ENCODE measurements at places on chromosomes 3 and 15. TPM values are rescaled to one million over a fixed set of nuclear protein-coding genes. Genes with fewer than 3 reads are reported as not detected.

LRRK1 gene
- total RNA-seq: 14.0 TPM

- peak; percentile 69 for DNase-seq
Measured at GRCh38 chr15:48915861-48916260, 37.9 kb downstream of the EID1 start.

- DNase-seq: peak; percentile 13
Measured at GRCh38 chr15:88835119-88835518, 31.9 kb downstream of the ACAN start.

DNA sequence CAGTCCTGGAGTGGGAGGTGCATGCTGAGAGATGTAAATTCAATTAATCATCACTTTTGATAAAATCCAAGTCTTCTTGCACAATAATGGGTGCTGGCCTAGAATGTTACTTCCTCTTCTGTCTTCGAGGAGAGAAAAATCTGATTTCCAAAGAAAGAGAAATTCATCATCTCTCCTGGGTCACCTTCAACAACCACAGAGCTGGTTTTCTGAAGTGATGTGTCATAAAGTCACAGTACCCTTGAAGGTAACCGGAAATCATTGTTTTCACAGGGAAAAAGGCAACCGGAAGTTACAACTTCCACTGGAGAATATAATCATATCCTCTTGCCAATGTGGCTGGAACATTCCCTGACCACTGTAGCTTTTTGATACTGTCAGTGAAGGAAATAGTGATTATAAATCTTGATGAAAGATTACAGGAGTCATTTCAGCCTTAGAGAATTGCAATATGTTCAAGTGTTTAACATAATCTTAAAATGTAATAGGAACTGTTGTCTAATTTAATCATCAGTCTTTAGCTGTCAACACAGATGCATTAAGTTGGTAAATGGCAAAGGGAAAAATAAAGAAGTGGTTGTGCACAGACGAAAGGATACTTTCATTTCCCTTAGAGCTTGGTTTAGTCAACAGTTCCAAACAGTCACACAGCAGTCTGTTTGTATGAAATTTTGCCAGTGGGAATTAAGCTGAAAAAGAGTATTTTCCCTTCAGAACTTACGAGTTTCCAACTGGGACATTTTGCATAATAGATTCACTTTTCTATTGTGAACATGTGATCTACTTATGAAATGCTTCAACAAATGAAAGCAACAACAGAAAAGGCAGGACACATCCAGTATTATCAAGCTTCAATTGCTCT lies 106.5 kb upstream of the SLC4A7 start:
- DNase-seq: peak; percentile 72

GRCh38 chr15:83102346-83102745 lies 5.1 kb upstream of the TM6SF1 start:
- no peak for DNase-seq

- DNase-seq: no peak
Measured at GRCh38 chr15:92669432-92669831, 13.9 kb upstream of the FAM174B start.

DNA sequence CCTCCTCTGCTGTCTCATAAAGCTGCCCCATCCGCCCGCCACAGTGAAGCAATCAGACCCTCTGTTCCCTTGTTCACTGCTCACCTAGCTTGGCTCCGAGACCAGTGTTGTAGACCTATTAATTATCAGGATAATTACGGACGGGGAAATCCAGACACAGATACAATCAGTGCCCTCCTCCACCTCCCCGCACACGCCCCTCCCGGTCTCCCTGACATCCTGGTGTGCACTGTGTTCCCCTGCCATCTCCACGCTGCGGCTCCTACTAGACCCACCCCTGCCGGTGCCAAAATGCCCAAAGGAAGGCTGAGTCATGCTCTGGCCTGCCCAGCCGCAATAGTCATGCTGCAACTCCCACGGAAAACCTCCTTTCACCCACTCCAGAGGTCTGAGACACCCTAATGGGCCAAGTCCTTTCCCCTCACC lies 277.3 kb upstream of the TLE3 start:
- DNase-seq: no peak

GNB5 gene
- total RNA-seq: 20.9 TPM

MITF gene
- total RNA-seq: 12.8 TPM

REC114 gene
- not detected for total RNA-seq

- no peak for DNase-seq
Measured at GRCh38 chr3:112682361-112682760, 41.4 kb upstream of the CCDC80 start.

- no peak for DNase-seq
Measured at GRCh38 chr15:46580924-46581323, 946.1 kb downstream of the SQOR start.

PXYLP1 gene
- total RNA-seq: 28.2 TPM

CPNE9 gene
- total RNA-seq: not detected

DNA sequence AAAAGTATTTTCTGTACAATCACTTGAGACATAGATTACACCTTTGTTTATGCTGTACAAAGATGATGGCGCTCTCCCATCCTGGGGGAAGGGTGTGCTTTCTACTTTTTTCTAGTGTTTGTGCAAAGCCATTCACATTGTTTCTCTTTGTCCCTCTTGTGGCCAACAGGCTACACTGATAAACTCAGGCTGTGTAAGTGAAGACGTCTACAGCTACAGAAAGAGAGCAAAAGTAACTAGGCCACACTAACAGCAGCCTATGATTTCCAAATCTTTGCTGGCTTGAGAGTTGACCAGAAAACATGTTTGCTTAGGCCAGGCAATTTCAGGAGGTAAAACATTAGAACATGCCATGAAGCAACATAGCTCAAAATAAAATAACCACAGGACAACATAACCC lies 75.1 kb downstream of the FOXB1 start:
- DNase-seq: no peak

CYP1A2 gene
- total RNA-seq: 0.96 TPM

GRCh38 chr3:184158404-184158803 lies 3.2 kb downstream of the DVL3 start:
- no peak for DNase-seq

OR5K2 gene
- total RNA-seq: 1.4 TPM

DNA sequence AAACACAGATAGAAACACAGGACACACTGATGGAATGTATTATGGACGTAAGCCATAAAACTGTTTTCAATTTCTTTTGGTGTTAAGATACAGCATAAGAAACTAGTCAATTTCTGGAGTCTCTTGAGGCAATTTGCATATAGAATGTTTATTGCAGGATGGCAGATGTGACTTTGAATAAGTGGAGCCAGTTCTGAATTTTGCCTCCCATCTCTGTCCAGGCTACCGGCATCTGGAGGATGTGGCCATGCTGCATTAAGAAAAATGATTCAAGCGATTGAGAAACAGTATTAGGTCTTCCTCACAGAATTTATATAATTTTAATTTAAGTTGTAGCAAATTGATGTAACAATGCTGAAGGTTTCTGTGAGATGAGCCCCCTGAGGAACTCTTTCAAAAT lies 81.5 kb downstream of the CHST2 start:
- DNase-seq: no peak

- DNase-seq: no peak
Measured at GRCh38 chr15:97082830-97083229, 752.3 kb downstream of the NR2F2 start.

DMXL2 gene
- total RNA-seq: 52.5 TPM

- peak; percentile 10 for DNase-seq
Measured at GRCh38 chr3:162517110-162517509, 1020.5 kb downstream of the OTOL1 start.

MOBP gene
- 1.9 TPM for total RNA-seq

- DNase-seq: no peak
Measured at GRCh38 chr3:185713015-185713414, 111.8 kb downstream of the IGF2BP2 start.

TTLL13 gene
- total RNA-seq: not detected

GRCh38 chr3:151552589-151552988 lies 91.7 kb upstream of the IGSF10 start:
- peak; percentile 69 for DNase-seq

DNA sequence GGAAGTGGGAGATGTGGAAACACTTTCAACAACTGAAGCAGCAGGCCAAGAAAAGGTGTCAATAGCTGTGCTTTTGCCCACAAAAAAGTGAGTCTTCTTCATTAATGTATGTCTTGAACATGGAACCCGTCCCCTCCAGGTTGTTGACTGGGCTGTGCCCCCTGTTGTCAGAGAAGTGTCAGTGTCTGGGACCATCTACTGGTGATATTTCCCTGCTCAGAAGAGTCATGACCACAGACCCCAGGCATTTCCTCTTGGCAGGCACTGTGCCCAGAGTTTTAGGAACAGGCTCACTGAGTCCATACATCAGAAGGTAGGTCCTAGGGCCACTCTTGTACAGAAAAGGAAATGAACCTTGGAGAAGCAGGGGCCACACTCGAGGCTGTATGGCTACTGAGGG lies 54.8 kb upstream of the LARS2 start:
- no peak for DNase-seq

DNA sequence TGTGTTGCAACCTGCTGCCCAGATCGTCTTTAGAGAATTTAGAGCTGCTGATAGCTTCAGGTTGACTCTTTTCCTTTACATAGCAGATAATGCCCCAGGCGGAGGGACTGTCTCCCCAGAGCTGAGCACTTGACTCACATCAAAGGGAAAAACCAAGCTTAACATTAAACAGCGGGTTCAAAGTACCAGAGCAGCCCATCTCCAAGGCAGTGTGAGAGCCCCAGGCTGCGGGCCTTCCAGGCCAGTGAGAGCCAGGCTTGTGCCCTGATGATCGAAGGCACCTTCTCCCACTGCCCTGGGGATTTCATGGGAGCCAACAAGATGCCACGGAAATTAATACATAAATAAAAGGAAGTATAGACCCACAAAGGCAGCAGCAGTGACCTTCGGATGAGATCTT lies 275.6 kb downstream of the XXYLT1 start:
- no peak for DNase-seq

DNA sequence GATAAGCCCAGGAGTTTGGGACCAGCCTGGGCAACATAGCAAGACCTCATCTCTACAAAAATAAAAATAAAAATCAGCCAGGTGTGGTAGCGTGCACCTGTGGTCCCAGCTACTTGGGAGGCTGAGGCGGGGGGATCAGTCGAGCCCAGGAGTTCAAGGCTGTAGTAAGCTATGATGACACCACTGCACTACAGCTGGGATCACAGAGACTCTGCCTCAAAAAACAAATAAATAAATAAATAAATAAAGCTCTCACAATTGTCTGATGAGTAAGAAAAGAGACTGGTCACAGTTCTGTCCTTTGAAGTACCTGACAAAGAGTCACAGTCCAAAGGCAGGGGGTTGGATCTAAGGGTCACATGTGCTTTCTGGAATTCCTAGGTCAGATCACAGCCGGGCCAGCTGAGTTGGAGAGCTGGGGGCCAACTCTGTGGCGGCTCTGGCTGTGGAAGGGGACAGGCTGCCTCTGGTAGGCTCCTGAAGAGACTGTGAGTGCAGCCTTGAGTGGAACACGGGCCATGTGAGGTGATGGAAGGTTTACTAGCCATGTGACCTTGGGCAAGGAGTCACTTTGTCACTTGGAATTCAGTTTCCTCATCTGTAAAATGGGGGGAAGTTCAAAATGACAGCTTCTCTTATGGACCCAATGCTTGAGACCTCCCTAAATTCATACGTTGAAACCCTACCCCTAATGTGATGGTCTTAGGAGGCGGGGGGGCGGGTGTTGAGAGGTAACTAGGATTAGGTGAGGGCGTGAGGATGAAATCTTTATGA lies 47.2 kb downstream of the WHAMM start:
- no peak for DNase-seq

GRCh38 chr3:66553441-66554113 lies 52.8 kb upstream of the LRIG1 start:
- DNase-seq: no peak

DNA sequence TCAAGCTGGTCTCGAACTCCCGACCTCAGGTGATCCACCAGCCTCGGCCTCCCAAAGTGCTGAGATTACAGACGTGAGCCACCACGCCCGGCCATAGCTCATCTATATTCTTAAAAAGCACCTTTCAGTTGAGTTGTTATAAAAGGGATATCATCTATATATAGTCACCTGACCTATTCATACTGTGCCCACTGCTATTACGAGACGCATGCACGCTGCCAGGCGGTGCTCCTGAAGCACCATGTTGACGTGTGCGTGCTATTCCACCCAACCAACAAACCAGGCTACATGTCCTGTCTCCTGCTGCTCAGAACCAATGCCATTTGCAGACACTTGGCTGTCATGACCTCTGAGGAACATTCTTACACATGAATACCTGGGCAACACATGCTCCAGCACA lies 17.6 kb downstream of the CYFIP1 start:
- no peak for DNase-seq

- DNase-seq: peak; percentile 11
Measured at GRCh38 chr3:194407423-194407822, 8.4 kb upstream of the GP5 start.

CILP gene
- 70.3 TPM for total RNA-seq

DNA sequence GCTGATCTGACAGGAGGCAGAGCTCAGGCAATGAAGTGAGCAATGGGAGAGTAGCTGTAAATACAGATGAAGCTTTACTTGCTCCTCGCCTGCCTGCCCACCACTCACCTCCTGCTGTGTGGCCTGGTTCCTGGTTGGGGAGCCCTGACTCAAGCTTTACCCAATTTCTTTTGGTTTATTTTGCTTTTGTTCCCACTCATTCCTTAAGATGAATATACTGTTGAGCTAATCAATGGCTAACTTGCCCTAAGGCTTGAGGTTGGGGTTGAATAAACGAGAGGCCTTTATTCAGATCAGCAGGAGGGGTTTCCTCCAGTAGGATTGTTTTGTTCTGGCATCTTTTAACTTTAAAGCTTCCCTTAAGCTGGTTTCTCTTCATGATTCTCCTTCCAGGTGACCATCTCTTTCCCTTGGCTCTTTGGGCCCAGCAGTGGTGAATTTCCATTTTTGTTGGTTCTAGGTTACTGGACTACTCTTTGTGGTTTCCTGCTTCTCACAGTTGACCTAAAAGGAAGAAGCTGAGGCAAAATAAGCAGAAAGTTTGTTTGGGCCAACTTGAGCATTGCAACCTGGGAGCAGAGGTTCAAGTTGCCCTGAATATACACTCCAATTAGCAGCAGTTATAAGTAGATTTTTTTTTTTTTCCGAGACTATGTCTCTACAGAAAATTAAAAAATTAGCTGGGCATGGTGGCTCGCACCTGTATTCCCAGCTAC lies 44.4 kb downstream of the STARD9 start:
- no peak for DNase-seq

GRCh38 chr3:57726397-57726796 lies 29.7 kb upstream of the SLMAP start:
- DNase-seq: no peak

- no peak for DNase-seq
Measured at GRCh38 chr15:61759639-61760038, 300.6 kb downstream of the VPS13C start.

DUT gene
- 61.2 TPM for total RNA-seq

DNA sequence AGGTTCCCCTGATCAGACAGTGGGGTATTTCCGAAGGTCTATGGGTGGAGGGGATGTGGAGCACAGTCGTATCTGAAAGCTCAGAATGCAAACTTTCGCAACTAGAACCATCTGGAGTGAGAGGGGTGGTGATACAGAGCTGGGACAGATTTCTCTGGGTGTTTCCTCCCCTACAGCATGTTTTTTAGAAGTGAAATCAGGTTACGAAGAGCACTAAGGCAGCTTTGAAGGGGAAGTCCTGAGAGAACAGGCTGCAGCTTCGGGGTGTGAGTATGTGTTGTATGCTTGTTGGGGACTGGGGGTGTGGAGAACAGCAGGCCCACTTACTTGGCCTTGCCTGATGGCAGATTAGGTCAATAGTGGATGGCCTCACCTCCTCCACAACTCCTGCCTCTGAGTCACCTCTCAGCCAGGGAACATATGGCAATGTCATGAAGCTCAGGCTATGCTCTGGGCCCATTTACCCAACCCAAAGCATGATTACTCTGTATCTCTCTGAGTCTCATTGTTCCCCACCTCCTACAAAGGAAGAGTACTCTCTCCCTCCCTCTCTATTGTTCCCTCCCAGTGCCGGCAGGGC lies 107.2 kb upstream of the RASGRP1 start:
- no peak for DNase-seq

All from umbilical cord (tissue), 2 donors.